ENCODE measurements at places on chromosomes 11 and 22. TPM values are rescaled to one million over a fixed set of nuclear protein-coding genes. Genes with fewer than 3 reads are reported as not detected.

- DNase-seq, result no peak
Observed at GRCh38 chr11:46557684-46558151, 36.1 kb downstream of the AMBRA1 start.

- no peak for DNase-seq
Observed at GRCh38 chr11:72231396-72232259, 7.1 kb downstream of the INPPL1 start.

GRCh38 chr11:77340501-77340900, 39.0 kb upstream of the GDPD4 start:
- no peak for DNase-seq

FAM83F gene
- 0.53 TPM for polyA plus RNA-seq

LIF gene
- polyA plus RNA-seq, result 5.1 TPM

- peak; percentile 32 for DNase-seq
Observed at GRCh38 chr11:76210931-76211851, 4.9 kb upstream of the WNT11 start.

GRCh38 chr11:88909500-88909899, 156.3 kb downstream of the GRM5 start:
- DNase-seq, result no peak

- DNase-seq, result no peak
Observed at GRCh38 chr11:1412377-1413095, 22.8 kb downstream of the BRSK2 start.

MUC5AC gene
- polyA plus RNA-seq, result 1.2 TPM

- no peak for DNase-seq
Observed at GRCh38 chr22:39655004-39655579, 84.5 kb downstream of the CACNA1I start.

DNA sequence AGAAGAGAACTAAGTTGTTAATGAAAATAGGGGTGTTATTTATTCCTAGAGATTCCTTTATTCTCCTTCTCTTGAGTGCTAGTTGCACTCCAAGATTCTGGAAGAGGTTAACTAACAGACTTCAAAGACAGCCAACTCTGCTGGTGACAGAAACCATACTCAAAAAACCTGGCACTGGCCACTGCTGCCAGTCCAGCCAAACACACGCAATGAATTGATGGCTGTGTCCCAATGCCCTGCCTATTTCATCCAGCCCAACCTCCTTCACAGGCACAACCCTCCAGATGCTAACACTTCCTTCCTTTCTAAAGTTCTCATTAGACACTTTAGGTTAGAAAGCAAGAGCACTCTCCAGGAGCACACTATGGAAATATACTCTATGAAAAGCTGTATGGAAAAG, 150.8 kb upstream of the C11orf58 start:
- DNase-seq, result peak; percentile 41

DNA sequence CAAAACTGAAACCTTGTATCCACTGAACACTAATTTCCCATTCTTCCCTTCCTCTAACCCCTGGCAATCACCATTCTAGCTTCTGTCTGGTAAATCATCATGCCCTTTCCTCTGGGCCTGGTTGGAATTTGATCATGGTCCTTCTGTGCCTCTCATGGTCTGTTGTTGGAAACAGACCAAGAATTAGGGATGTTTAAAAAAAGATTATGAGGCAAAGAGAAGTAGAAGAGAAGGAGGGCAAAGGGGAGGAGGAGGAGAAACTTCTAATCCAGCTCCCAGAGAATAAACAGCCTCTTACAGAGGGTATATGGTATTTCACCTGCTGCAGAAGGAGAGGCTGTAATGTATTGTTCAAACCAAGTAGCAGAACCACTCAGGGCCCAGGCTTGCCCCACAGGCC, 10.6 kb downstream of the BCO2 start:
- no peak for DNase-seq

DNA sequence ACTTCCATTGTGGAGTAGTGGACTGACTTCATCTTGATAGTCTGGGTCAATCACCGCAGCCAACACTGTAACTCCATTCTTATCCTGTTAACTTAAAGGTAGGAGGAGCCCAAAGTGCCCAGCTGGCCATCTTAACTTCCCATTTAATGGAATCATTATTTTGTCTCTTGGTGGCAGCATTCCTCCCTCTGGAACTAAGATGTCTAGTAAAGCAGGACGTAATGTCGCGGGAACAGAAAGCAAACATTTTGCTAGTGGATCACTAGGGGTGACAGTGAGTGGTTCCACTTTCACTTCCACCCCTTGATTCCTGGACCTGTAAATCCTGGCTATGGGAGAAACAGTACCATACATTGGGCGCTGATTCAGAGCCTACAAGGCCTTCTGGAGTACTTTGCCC, 71.4 kb downstream of the GAB4 start:
- no peak for DNase-seq

DNA sequence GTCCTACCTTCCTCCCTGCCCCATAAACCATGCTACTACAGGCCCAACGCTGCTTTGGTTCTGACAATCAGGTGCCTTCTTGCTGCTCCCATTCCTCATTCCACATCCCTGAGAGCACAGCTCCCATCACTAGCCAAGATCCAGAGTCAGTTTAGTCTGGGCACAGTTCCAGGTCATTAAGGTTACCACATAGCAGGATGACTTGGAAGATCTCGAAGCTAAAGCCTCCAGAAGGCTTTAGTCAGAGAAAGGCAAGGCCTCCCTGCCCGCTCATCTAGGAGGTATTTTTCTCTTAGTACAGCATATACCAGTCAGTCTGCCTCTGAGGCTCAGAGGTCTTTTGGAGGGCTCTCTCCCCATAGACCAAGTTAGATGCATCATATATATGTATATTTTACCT, 30.3 kb downstream of the TRIM66 start:
- no peak for DNase-seq

- DNase-seq, result no peak
Observed at GRCh38 chr22:50082197-50082715, 3.0 kb downstream of the MLC1 start.

DNA sequence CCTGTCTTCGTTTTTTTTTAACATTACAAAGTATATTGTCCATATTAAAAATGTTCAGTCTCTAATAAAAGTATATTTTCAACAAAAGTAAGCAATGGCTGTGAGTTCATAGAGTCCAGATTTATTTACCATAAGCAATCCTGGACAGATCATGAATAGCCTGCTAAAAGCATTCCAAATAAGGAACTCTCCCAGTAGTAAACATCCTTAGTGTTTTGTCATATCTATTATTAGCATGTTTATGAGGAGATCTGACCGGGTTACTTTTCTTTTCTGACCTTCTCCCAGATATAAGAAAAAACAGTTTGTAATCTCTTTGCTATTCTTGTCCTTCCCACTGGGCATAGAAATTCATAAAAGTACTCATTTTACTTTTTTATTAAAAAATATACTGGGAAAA, 403.9 kb upstream of the ANO3 start:
- DNase-seq, result no peak

SMIM35 gene
- 0.06 TPM for polyA plus RNA-seq

DNA sequence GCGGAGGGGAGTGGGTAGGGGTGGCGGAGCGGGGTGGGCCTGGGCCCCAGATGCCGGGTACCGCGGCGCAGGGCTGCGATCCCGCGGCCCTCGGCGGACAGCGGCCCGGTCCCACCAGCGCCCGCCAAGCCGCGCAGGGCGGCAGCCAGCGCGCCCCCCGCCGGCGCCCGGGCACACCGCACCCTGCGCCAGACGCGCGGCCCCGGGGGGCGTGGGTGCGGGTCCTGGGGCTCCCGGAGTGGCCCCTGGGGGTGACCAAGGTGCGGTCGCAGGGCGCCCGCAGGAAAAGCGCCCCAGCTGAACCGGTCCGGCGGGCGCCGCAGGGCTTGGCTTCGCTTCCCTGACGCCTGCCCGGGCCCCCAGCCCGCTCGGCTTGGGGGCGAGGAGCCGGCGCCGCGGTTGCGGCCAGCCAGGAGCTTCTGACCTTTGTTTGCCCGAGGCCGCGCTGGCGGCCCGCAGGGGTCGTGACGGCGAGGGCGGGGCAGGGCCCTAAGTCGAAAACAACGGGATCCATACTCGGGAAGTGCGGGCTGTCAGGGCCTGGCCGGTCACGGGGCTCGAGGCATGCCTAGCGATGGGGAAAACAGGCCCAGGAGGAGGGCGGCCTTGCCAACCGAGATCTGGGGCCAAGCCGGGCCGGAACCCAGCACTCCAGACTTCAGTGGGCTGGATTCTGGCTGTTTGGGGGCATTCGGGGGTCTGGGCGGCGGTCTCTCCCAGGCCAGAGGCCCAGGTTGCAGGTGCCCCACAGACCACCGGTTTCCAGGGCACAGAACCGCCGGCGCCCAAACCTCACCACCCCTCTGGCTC, 581 bp upstream of the AP5B1 start:
- no peak for DNase-seq

DNA sequence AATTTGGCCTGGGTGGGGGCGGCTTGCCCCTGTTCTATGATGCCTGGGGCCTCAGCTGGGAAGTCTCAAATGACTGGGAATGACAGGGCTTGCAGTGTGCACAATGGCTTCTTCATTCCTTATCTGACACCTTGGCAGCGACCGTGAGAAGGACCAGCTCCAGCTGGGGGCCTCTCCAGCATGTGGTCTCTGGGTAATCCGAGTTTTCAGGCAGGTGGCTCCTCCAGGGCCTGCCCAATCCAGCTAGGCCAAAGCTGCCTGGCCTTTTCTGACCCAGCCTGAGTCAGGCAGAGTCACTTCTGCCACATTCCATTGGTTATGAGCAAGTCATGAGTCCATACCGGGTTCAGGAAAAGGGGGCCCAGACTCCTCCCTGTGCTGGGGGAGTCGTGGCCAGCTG, 646.0 kb downstream of the OPCML start:
- peak; percentile 36 for DNase-seq

SLC16A8 gene
- 0.32 TPM for polyA plus RNA-seq

- no peak for DNase-seq
Observed at GRCh38 chr11:35876786-35877185, 67.1 kb upstream of the LDLRAD3 start.

DNA sequence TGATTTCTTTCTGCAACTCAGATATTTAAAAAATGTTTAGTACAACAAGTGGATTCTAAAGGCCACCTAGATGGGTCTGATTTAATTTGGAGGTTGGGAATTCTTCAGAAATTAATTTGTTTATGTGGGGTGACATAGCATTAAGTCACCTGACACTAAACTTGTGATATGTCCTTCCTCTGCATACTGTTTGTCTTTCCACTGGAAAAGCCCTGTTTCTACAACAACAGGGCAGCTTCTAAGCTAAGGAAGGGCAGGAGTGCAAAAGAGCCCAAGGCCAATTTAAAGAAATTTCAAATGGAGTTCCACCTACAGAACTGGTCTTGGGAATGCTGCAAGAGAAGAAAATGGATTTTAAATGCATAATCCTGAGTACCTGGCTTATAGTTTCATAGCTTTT, 319.2 kb downstream of the SOX6 start:
- DNase-seq, result no peak

- DNase-seq, result no peak
Observed at GRCh38 chr22:38118182-38118581, 7.7 kb upstream of the BAIAP2L2 start.

SIDT2 gene
- 45.4 TPM for polyA plus RNA-seq

SYT12 gene
- 0.12 TPM for polyA plus RNA-seq

CARNS1 gene
- 1.5 TPM for polyA plus RNA-seq

ELF5 gene
- polyA plus RNA-seq, result 3.7 TPM

OR52E8 gene
- polyA plus RNA-seq, result not detected

DNA sequence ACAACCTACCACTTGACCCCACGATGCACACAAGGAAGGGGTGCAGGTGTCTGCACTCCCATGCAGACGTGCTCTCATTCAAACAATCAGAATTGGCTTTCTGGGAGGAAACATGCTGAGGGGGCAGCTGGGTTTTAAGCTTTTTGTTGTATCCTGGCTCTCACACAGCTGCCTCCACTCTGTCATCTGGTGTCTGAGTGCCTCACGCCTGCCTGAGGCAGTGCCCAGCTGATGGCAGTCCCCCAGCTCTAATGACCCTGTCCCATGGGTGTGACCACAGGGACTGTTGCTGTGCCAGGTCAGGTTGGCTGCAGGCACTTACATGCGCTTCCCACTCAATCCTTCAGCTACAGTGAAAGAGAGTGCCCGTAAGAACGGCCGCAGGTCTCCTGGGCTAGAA, 53.7 kb downstream of the ARFGAP3 start:
- peak; percentile 28 for DNase-seq

DNA sequence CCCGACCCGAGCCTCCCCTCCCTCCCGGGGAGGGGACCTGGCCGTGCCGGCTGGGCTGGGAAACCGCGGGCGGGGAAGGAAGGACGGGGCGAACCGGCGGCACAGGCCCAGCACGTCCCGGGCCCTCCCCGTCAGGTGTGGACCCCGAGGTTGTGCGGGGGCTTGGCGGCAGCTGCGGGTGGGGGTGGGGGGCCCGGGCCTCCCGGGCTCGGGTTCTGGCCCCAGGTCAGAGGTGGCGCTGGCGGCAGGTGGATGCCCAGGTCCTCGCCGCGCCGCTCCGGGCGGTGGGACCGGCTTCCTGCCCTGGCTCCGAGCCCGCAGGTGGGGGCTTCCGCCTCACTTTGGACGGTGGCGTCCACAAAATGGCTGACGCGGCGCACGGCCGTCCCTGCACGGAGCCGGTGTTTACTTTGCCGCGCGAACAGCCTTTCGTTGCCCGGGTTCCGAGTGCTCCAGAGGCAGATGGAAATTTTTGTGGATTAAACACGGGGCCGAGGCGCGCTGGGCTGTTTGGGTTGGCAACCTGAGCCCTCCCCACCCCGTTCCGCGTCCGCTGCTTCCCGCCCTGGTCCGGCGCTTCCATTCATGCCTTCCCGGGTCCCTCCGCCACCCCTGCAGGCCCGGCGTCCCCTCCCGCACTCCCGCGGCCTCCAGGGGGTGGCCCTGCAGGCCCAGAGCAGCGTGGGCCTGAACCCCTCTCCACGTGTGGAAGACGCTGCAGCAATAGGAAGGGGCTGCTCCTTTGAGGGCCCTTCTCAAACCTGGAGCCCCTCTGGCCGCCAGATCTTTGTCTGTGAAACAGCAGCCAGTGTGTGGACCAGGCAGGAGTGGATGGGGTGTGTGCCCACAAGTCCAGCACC, 92.0 kb upstream of the KCNQ1OT1 start:
- no peak for DNase-seq

TMPRSS13 gene
- polyA plus RNA-seq, result 5.8 TPM

UBE4A gene
- 14.9 TPM for polyA plus RNA-seq

DNA sequence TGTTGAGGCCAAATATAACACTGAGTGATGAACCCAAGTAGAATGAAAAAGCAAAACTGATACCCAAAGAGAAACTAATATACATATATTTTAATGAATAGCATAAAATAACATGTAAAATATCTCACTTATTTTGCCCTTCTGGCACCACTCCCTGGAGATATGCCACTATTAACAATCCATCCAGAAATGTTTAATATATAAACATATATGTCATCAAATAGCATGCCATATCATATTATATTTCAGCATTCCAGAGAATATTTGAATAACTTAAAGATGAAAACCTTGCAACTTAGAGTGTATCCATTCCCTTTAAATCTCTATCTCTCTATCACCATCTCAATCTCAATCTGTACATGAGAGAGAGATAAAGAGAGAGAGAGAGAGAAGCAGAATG, 1073.3 kb upstream of the RAG2 start:
- no peak for DNase-seq

MMP12 gene
- 0.31 TPM for polyA plus RNA-seq

CALCA gene
- polyA plus RNA-seq, result 3.0 TPM

APOC3 gene
- not detected for polyA plus RNA-seq

GRCh38 chr11:65301491-65302329, 13.0 kb upstream of the CDC42EP2 start:
- peak; percentile 88 for DNase-seq

All from lung (tissue), 17 donors.